ENCODE measurements at places on chromosomes 2 and 18. TPM values are rescaled to one million over a fixed set of nuclear protein-coding genes. Genes with fewer than 3 reads are reported as not detected.

DNA sequence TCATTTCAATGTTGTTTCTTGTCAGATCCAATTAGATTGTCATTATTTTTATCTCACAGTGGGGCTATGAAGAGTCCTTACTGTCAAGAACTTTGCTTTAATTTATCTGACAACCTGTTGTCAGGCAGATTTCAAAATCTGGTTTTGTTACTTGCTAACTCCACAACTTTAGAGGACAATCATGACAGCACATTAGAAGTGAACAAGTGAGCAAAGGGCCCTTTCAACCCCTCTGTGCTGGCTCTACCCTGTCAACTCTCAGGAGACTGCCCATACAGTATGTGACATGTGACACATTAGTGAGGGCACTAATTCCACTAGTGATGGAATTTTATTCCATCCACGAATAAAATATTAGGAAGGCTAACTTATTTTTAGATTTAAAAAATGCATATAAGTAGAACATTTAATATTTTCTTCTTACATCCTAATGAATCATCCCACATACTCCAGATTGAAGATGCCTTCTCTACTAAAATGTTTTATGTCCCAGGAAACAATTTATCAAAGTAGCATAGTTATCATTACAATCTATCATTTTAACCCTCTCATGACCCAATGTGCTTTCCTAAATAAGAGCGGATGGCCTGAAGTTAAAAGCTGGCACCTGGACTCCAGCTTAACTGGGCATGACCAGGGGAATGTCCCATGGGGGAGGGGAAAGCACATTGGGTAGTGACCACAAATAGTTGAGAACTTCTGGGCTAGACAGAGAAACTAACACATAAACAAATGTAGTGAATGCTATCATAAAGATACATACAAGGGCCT, 97.6 kb upstream of the PPP1CB start:
- no peak for DNase-seq

DNA sequence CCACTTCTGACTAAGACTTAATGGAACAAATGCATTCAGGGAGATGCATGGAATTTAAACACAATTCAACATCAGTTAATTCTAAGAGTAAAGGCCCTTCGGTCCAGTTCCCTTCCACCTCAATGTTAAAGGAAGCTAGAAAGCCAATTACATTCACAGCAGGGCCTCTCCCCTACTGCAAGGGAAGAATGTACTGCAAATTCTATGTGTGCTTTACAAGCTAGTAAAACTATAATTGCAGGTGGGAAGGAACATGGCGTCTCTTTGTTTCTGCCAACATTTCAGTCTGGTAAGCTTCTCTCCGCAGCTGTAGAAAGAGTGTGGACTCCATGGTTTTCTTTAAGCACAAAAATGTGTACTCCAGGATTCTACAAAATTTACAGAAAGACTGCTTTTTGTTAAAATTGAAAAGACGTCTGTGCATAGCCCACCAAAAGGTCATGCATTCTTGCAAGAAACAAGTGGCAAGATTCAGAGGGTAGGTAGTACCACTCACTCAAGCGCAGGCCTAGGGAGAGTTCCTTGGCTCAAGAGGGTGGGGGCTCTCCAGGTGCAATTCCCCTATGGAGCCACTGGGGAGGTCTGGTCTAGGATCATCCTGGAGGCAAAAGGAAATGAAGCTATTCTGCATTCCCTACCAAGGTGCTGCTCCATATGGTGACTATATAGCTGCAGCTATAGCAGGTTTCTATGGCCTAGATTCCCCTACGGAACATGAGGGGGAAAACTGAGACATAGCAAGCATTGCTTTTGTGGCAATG, 127.0 kb upstream of the FZD5 start:
- no peak for DNase-seq

The RAB12 gene
- polyA plus RNA-seq: 61.5 TPM

DNA sequence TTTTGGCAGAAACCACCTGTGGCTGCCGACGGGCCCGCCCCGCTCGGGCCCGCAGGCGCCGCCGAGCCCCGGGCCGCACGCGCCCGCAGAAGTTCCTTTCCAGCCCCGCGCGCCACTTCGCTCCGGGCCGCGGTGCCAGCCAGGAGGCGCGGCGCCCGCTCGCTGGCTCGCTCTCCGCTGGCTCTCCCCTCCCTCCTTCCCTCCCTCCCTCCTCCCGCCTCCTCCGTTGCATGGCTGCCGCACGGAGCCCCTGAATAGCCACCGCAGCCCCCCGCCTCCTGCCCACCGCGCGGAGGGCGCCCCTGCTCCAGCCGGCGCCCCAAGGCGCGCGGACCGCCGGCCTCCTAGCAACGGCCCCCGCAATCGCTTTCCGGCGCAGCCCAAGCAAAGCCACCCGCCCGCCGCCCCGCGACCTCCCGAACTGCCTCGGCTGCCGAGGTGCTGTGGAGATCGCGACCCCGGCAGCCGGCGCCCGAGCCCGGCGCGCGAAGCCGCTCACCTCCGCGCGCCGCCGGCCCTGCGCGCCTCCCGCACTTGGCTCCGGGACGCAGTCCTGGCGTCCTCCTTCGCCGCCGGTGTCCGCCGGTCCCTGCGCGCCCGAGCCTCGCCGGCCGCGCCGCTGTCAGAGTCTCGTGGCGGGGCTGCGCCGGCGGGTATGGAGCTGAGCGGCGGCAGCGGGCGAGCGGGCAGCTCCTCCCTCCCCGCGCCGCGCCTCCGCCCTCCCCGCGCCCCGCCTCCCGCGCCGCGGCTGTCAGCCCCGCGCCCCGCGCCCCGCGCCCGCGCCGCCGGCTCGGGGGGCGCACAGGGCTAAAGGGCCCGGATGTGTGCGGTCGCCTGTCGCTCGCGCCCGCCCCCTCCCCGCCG, at the start of gene ZBTB7C:
ZBTB7C (minus strand) TSS at position 657 of the 864 bp plus-strand sequence.
- DNase-seq: peak; percentile 48

GRCh38 chr2:169977530-169977929, 150.3 kb downstream of the UBR3 start:
- no peak for DNase-seq

DNA sequence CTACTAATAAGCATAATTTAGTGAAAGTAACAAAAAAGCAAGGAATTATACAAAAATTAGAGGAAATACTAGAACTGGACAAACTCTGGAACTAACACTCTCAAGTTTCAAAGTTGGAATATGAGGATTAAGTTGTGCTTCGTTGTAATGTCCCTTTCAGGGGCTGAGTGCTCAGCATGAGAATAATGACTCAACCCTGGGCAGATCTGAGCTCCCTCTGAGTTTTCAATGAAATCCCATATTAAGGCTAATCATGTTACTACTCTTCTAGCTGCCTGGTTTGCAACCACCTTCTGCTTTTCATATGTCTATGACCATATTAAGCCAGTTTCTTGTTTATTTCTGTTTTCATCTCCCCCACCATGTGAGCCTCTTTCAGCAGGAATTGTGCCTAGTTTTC, 274.9 kb upstream of the LRRTM4 start:
- no peak for DNase-seq

The ECEL1 gene
- 0.29 TPM for polyA plus RNA-seq

All from muscle of leg (tissue), 16 donors.